ENCODE measurements at places on chromosomes 2 and 18. TPM values are rescaled to one million over a fixed set of nuclear protein-coding genes. Genes with fewer than 3 reads are reported as not detected.

The MMADHC gene
- 97.5 TPM for total RNA-seq

DNA sequence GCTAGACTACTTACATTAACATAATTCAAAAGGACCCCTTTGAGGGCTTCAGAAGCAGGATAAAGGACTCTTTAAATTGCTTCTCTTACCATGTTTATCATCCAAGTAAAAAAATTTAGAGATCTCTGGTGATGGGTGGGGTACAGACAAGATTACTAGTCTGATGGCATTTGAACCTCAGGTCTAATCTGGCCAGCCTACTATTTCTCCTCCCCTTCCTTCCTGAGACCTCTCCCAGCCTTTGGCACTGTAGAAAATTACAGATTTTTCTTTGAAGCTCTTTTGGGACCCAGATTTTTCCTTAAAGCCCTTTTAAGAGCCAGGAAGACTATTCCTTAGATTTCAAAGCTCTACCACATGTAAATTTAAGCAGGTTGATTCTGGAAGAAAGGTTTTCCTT, 28.9 kb downstream of the GCA start:
- no peaks in the 10 kb centered on the region for H3K36me3 ChIP-seq
- H3K4me1 ChIP-seq: no peaks in the 10 kb centered on the region
- H3K4me3 ChIP-seq: no peak overlapping the region
- no peak overlapping the region for H3K27ac ChIP-seq
- no peak for DNase-seq

DNA sequence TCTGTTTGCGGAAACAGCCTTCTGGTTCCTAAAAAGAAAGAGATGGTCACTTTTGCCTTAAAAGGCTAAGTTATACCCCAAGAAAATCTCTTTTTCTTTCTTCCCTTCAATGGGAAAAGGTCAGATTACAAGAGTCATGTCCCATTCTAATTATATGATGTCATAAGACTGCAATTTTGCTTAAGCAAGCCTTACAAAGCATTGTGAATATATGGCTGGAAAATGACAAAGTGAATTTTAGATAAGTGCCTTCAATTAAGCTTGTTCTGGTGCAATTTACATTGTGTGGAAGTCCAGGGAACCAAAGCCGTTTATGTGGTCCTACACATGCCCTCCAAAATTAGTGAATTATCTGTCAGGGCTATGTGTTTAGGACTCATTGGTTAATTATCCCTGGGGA, 7.6 kb upstream of the BMP10 start:
- H3K4me3 ChIP-seq: no peak overlapping the region
- no peaks in the 10 kb centered on the region for H3K27me3 ChIP-seq
- no peak overlapping the region for H3K27ac ChIP-seq
- no peak for DNase-seq
- H3K36me3 ChIP-seq: no peaks in the 10 kb centered on the region

DNA sequence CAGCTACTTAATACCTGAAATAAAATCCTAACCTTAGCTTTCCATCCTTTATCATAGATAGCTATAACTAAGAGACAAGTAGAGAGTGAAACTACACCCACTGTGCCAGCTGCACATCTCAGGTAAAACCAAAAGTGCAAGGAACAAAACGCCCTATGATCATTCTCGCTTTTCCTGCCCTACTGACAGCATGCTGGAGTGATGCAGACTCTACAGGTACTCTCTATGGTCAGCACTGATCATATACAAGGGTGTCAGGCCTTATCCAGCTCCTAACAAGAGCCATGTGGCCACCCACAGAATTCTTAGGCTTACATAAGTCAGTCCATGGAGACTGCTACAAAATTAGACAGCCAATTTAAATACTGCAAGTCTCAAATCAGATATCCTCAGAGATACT, 45.6 kb downstream of the REV1 start:
- H3K36me3 ChIP-seq: peaks cover 8% of the 10 kb centered on the region
- H3K4me1 ChIP-seq: no peaks in the 10 kb centered on the region
- H3K27me3 ChIP-seq: no peaks in the 10 kb centered on the region
- H3K4me3 ChIP-seq: no peak overlapping the region
- DNase-seq: no peak

DNA sequence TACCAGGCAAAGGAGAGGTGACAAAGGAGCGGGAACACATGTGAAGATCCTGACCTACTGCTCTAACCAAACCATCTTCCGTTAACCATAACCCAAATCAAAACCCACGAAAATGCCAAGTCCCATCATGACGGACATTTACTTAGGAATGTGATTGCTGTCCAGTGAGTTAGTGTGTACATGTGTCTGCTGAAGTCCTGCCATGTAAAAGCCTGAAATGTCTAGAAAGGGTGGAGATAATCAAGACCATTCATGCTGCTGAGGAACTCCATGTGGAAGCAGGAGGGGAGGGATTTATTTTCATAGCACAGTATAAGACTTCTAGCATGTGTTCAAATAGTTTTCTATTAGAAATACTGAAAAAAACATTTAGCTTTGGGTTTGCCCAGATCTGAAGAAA, 137.0 kb upstream of the BOD1L2 start:
- H3K27ac ChIP-seq: no peak overlapping the region
- no peaks in the 10 kb centered on the region for H3K4me1 ChIP-seq
- no peaks in the 10 kb centered on the region for H3K27me3 ChIP-seq
- no peak for DNase-seq

The SLC4A3 gene
- 0.08 TPM for total RNA-seq

The SERPINB12 gene
- not detected for total RNA-seq

GRCh38 chr2:241109210-241110088, 7.4 kb upstream of the MTERF4 start:
- no peak overlapping the region for H3K4me3 ChIP-seq
- no peaks in the 10 kb centered on the region for H3K4me1 ChIP-seq
- no peaks in the 10 kb centered on the region for H3K36me3 ChIP-seq
- no peak overlapping the region for H3K27ac ChIP-seq

The CFC1B gene
- not detected for total RNA-seq

The SELENOI gene
- total RNA-seq: 55.9 TPM

The DQX1 gene
- total RNA-seq: 1.0 TPM

- H3K4me1 ChIP-seq: peaks cover 14% of the 10 kb centered on the region
- no peaks in the 10 kb centered on the region for H3K27me3 ChIP-seq
- H3K36me3 ChIP-seq: no peaks in the 10 kb centered on the region
- DNase-seq: peak; percentile 64
Measured at GRCh38 chr2:32947076-32947483, 327 bp downstream of the LTBP1 start.

- no peaks in the 10 kb centered on the region for H3K4me1 ChIP-seq
- H3K4me3 ChIP-seq: no peak overlapping the region
- no peaks in the 10 kb centered on the region for H3K27me3 ChIP-seq
- H3K36me3 ChIP-seq: peaks cover 23% of the 10 kb centered on the region
- no peak for DNase-seq
Measured at GRCh38 chr18:79333046-79333445, 62.7 kb upstream of the NFATC1 start.

DNA sequence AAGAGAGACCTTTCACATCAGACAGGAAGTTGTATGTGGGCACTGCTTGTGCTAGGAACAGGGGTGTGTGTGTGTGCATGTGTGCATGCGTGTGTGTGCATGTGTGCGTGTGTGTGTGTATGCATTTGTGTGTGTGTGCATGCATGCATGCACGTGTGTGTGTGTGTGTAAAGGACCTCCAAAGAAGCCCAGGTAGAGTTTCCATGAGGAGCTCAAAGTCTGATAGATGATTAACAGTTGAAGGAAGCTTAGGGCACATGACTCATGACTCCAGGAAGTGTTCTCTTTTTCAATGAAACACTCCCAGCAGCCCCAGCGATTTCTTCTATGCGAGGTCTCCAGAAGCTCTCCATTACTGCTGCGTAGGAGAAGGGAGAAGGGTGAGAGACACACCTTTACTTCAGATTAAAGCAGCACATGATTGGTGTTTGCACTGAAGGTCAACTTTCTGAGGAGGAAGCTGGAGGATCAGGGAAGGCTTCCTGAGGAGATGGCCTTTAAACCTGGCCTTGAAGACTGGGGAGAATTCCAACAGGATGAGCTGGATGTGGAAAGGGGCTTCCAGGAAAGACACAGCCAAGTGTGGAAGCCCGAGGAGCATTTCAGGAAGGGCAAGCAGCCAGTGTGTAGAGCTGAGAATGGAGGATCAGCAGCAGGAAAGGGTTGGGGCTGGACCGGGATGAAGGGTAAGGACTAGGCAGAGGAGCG, 77.7 kb downstream of the SMAD4 start:
- H3K36me3 ChIP-seq: no peaks in the 10 kb centered on the region
- peaks cover 3% of the 10 kb centered on the region for H3K4me1 ChIP-seq
- H3K4me3 ChIP-seq: no peak overlapping the region
- no peaks in the 10 kb centered on the region for H3K27me3 ChIP-seq
- no peak overlapping the region for H3K27ac ChIP-seq

GRCh38 chr2:120715353-120715752, 20.3 kb upstream of the GLI2 start:
- DNase-seq: no peak
- H3K36me3 ChIP-seq: no peaks in the 10 kb centered on the region
- no peak overlapping the region for H3K27ac ChIP-seq
- H3K27me3 ChIP-seq: no peaks in the 10 kb centered on the region
- H3K4me1 ChIP-seq: no peaks in the 10 kb centered on the region

The COL4A3 gene
- 0.05 TPM for total RNA-seq

The RAD51AP2 gene
- 0.14 TPM for total RNA-seq

The CXCR1 gene
- total RNA-seq: 0.33 TPM

- no peaks in the 10 kb centered on the region for H3K4me1 ChIP-seq
- no peak overlapping the region for H3K27ac ChIP-seq
- no peaks in the 10 kb centered on the region for H3K36me3 ChIP-seq
- no peaks in the 10 kb centered on the region for H3K27me3 ChIP-seq
Measured at GRCh38 chr2:234487356-234487755, 9.5 kb downstream of the ARL4C start.

The SLC66A3 gene
- total RNA-seq: 17.6 TPM

DNA sequence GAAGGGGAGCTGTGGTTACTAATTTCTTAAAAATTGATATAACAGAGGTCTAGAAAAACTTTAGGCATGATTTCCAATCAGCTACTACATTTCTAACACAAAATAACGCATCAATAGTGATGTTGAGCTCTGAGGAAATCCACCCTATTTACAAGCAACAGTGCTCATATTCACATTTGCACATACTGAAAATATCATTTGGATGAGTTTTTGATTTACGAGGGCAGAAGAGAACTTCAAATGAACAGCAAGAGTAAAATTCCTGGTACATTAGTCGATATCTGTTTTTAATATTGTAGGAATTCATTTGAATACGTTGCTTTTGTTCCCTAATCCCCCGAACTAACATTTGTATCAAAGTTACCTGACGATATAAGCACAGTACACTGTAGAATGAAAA, 761.0 kb upstream of the POU3F3 start:
- no peak for DNase-seq
- H3K4me1 ChIP-seq: no peaks in the 10 kb centered on the region
- no peak overlapping the region for H3K27ac ChIP-seq
- H3K27me3 ChIP-seq: peaks cover 4% of the 10 kb centered on the region
- no peak overlapping the region for H3K4me3 ChIP-seq

GRCh38 chr2:75498907-75499306, 61.8 kb downstream of the EVA1A start:
- no peak for DNase-seq
- H3K36me3 ChIP-seq: peaks cover 8% of the 10 kb centered on the region
- no peak overlapping the region for H3K4me3 ChIP-seq
- H3K27me3 ChIP-seq: no peaks in the 10 kb centered on the region

The FEV gene
- total RNA-seq: not detected

The GKN2 gene
- not detected for total RNA-seq

DNA sequence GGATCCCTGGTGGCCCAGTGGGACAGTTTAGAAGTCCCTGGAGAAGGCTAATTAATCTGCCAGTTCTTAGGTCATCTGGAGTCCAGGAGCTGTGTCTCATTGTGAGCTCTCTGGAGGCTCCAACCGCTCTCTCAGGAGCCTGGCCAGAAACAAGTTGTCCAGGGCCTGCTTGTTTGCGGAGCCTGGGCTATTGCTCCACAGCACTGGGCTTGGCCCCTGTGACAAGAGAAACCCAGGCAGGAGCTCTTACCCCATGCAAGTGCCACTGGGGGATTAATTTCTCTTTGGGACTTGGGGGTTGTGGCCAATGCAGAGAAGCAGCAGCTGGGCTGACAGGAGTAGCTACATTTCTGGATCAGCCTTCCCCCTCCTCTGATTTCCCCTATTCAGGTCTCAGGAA, 24.5 kb upstream of the TNP1 start:
- H3K36me3 ChIP-seq: no peaks in the 10 kb centered on the region
- H3K4me3 ChIP-seq: no peak overlapping the region
- DNase-seq: no peak

DNA sequence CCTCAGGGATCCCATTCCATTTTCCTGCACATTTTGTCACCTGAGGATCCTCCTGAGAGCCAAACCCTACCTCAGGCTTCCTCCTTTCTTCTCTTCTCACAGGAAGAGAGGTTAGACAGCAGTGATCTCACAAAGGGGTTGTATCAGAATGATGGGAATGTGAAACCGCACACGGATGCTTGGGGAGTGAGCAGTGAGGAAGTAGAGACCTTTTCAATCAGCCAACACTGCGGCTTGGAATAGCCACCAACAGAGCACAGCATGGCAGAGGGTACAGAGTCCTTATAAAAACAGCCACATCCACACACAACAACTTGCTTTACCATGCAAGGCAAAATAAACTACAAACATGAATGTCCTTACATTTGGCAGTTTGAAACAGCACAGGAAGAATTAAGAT, 8.7 kb downstream of the TMEM182 start:
- no peaks in the 10 kb centered on the region for H3K36me3 ChIP-seq
- H3K27ac ChIP-seq: no peak overlapping the region
- H3K4me1 ChIP-seq: no peaks in the 10 kb centered on the region
- H3K27me3 ChIP-seq: no peaks in the 10 kb centered on the region
- no peak for DNase-seq
- H3K4me3 ChIP-seq: no peak overlapping the region

DNA sequence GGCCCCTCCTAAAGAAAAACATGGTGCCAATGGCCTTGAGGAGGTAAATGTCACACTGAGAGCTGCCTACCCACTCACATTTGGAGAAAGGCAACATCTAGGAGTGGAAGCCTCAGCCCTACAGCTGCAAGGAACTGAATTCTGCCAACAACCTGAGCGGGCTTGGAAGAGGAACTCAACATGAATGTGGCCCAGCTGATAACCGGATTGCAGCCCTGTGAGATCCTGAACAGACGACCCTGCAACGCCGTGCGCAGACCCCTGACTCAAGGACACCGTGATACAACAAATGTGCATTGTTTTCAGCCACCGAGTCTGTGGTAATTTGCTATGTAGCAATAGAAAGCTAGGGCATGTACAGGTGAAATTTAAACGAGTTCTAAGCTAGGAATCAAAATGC, 99.4 kb downstream of the MYOM1 start:
- no peak for DNase-seq
- peaks cover 2% of the 10 kb centered on the region for H3K36me3 ChIP-seq
- no peaks in the 10 kb centered on the region for H3K27me3 ChIP-seq
- peaks cover 13% of the 10 kb centered on the region for H3K4me1 ChIP-seq
- peak overlapping the region; percentile 81 for H3K27ac ChIP-seq

DNA sequence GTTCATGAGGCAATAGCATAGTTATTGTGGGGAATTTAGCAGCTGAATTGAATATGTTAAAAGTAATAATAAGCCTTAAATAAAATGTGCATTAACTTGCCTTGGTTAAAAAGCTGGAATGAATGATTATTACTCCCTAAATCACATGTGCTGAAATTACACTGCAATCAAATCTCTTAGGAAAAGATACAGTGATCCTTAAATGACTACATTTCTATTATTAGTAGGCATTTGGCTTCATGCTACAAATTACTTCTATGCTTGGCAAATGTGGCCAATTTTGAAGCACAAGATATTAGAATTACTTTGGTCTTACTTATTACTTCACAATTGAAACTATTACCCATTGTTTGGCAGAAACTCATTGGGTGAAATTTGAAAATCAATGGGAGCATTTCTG, 5.4 kb downstream of the RND3 start:
- H3K4me1 ChIP-seq: peaks cover 15% of the 10 kb centered on the region
- DNase-seq: no peak
- no peak overlapping the region for H3K4me3 ChIP-seq
- H3K27me3 ChIP-seq: no peaks in the 10 kb centered on the region
